ENCODE measurements at places on chromosomes 3 and 15. TPM values are rescaled to one million over a fixed set of nuclear protein-coding genes. Genes with fewer than 3 reads are reported as not detected.

DNA sequence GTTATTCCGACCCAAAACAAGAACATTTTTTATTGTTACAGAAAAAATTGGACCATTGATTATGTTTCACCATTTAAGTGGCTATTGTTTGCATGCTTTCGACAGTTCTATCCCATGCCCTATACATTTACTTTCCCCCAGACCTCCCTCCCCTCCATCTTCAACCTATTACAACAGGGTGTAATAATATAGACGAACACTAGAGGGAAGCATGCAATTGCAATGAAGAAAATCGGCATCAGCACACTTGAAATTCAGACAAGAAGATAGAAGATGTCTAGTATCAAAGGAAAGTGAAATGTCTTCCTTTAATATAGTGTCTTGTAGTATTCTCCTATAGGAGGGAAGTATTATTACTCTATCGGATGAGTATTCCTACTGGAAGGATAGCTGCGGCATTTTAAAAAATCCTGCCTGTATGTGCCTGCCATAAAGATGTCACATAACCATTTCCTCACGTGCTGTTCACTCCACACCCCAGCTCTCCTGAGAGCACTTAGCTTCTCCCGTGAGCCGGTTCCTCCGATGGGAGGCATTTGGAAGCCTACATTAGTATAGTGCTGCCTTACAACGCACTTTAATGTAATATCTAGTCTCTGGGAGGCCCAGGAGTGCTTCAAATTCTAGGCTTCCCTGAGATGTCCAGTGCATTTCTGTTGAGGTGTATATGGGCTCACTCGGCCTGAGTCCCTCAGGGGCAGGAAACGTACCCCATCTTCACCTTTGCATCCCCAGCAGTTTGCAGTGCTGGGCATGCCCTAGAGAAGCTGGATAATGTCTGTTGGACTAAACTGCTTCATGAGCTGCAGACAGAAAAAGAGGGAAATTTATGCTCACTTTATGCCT, 17.8 kb upstream of the ERICH6 start:
- DNase-seq, result peak; percentile 79

GRCh38 chr3:10546820-10547263, 41.5 kb upstream of the ATP2B2 start:
- no peak for DNase-seq

TNFAIP8L3 gene
- 0.77 TPM for total RNA-seq

DNA sequence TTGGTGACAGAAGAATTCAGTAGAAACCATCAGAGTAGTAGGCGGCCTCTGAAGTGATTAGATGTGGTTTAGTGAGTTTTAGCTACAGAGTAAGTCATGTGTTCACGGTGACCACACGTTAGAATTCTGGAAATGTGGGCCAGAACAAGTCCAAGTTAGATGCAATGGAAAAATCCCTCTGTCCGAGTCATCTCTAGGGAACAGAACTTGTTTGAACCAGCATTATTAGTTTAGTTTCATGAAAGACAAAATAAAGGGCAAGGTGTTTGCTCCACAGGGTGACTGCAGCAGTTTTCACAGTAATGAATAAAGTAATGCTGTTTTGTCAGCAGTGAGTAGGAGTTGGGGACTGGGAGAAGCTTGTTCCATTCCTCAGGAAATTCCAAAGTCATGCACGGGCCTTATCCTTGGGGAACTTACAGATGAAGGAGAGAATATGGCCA, 100.2 kb downstream of the CGNL1 start:
- DNase-seq, result no peak

GRCh38 chr3:175233957-175234940, 375.1 kb downstream of the NAALADL2 start:
- no peak for DNase-seq

GRCh38 chr15:72397796-72398588, at the start of gene TMEM202:
TMEM202 (plus strand) TSS chr15:72398305; CDS start chr15:72398327, 22 bp downstream.
- no peak for DNase-seq

DNA sequence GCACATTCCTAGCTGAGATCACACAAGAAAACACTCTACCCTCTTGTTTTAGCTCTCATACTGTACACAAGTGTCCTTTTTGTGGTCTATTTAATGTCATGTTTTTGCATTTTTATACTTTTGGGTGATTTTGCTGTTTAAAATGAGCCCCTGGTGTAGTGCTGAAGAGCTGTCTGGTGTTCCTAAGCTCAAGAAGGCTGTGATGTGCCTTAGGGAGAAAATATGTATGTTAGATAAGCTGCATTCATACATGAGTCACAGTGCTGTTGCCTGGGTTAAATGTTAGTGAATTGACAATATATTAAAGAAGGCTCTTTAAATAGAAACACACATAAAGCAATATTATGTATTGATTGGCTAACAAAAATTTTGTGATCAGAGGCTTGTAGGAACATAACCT, 387.4 kb upstream of the C2CD4B start:
- no peak for DNase-seq

GRCh38 chr15:90151989-90152645, 49.0 kb upstream of the SEMA4B start:
- no peak for DNase-seq

DNA sequence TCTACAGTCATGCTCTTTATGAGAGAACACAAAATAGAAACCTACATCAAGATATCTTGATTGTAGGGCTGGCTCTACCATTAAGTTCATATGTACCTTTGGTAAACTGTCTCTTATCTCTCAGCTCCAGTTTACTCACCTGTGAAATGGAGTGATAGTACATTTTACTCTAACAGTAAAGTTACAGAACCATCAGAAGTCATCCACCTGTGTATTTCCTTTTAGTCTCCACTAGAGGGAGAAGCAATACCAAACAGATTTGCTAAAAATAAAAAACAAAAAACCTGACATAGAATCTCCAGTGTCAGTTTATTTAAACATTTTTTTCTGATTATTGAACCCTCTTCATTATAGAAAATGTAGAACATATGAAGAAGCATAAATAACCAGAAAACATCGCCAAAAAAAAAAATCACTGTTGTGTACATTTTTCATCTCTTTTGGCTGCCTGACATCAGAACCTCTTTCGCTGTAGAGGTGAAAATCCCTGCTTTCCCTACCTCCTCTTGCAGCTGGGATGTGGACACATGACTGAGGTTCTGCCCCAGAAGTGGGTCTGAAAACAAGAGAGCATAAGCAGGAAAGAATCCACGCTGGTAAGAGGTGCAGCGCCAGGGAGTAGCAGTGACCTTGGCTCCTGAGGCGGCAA, 48.7 kb upstream of the WDR72 start:
- DNase-seq, result no peak

DNA sequence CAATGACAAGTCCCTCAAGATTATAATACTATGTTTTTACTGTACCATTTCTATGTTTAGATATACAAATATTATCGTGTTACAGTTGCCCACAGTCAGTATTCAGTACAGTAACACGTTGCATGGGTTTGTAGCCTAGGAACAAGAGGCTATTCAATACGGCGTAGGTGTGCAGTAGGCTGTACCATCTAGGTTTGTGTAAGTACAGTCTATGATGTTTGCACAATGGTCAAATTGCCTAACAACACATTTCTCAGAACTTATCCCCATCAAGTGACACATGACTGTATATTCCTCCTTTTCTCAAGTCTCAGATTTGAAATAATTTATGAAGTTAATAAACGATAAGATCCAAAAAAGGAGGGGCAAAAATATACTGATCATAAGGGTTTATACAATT, 21.7 kb downstream of the ZDHHC3 start:
- DNase-seq, result no peak

DNA sequence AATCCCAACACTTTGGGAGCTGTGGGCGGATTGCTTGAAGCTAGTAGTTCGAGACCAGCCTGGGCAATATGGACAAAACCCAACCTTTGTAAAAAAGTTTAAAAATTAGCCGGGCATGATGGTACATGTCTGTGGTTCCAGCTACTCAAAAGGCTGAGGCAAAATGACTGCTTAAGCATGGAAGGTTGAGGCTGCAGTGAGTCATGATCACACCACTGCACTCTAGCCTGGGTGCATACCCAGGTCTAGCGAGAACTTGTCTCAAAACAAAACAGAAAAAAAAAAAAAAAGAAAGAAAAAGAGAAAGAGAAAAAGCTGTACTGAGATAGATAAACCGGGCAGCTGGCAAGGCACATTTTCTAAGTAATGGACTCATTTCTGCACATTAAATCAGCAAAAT, 10.6 kb downstream of the ARPP19 start:
- peak; percentile 85 for DNase-seq

DNA sequence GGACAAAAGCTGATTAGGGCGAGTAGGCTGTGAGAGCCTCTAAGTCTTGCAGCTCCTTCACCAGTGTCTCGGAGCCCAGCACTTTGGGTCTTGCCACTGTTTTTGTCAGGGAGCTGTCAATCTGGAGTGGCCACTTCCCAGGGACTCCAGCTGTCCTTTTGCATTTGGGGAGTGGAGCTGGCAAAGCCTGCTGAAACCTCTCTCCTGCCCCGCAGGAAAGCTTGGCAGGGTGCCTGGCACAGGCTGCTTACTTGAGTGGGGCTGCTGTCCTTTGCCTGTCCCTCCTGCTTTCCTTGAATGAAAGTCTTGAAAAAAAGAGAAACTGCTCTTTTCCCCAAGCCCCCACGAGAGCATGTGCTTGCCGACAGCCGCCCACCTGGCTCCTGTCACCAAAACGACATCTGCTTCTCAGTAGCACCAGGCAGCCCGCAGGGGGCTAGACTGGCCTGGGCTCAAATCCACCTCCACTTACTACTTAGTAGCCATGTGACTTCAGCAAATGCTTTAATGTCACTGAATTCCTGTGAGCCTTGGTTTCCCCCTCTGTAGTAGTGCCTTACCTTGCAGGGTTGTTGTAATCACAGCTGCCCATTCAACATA, 13.7 kb downstream of the USP13 start:
- DNase-seq, result no peak

Measured in activated CD4-positive, alpha-beta T cell treated with anti-CD3 and anti-CD28 coated beads, Interleukin-2, amount 10 ng/mL, durations not matched to agents 24 days and 14 days (primary cell).